NCI-H1930 (cell line): ENCODE measurements at places on chromosomes 16 and 17.

DNA sequence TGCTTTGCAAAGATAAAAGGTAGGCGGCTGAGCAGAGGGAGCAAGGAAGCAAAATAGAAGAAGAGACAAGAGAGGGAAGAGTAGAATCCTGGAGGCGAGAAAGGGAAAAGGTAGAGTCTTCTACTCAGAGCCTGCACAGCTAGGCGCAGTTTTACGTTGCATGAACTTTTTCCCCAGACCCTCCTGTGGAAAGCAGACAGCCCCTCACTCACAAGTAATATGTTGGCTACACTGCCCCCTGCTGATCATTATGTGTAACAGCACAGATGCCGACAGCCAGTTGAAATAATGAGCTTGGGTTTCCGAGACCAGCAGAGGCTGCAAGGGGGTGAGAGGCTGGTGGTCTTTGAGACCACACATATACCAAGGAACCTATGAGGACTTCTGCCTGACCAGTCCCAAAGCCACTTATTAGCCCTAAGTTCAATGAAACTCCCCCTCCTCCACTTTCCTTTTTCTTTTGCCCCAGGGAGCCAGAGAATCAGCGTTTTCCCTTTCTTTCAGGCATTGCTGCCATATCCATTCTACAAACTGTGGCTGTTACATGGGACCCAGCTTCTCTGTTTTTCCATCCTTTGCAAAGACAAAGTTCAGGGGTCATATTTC lies 22.5 kb upstream of the CMTR2 start:
- no peak for DNase-seq

DNA sequence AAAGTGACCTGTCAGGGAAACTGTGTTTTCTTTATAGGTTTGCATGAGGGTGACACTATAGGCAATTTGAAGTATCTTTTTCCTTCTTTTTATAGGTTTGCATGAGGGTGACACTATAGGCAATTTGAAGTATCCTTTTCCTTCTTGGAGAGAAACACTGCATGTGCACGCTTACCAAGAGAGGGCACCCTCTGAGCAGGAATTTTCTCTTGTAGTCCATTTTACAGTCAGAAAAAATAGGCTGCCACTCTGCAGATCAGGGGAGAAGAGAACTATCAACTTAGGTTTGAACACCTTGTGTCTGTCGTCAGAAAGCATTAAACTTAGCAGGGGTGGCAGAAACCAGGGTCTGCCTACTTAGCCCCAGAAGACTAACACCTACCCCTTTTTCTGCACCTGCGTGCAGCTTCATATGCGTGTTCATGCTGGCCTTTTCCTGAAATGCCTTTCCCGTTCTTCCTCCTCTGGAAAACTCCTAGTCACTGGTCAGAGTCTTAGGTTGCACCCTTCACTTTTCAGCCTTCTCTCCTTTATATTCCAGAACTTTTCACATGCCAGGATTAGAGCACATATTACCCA lies 16.4 kb upstream of the SMIM36 start:
- DNase-seq, result no peak

DNA sequence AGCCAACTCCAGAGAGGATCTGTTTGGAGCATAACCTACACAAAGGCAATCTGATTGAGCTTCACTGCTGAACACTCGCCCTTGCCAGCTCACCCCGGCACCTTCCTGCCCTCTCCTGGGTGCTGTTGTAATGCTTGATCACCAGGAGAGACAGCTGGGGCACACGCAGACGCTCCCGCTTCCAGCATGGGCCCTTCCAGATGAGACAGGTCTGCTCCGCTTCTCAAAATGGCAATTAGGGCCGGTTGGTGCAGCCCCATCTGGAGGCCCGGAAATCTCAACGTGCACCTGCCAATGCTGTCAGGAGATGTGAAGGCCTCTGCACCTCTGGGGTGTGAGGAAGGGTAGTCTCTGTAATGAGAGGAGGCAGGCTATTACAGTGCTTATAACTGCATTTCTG lies 206.1 kb downstream of the ABCC12 start:
- no peak for DNase-seq

DNA sequence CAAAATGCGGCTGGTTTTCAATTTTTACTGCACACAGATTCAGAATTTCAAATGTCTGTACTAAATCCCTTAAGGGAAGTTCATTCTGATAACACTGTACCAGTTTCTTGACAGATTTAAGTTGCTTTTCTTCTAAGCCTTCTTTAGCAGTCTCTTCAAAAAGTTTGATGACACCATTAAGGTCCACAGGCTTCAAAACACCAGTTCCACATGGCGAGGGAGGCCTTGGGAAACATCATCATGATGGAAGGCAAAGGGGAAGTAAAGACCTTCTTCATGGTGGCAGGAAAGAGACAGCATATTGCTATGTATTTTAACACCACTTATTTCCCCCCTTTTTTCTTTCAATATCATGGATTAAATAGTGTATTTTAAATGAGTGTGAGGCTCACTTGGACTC lies 24.5 kb downstream of the NLRC5 start:
- no peak for DNase-seq

- DNase-seq, result no peak
Observed at GRCh38 chr17:57557834-57558681, 187.0 kb downstream of the CCDC182 start.

- DNase-seq, result no peak
Observed at GRCh38 chr16:59046335-59046734, 312.2 kb upstream of the GOT2 start.

- DNase-seq, result no peak
Observed at GRCh38 chr17:55444471-55445441, 23.1 kb upstream of the MMD start.

DNA sequence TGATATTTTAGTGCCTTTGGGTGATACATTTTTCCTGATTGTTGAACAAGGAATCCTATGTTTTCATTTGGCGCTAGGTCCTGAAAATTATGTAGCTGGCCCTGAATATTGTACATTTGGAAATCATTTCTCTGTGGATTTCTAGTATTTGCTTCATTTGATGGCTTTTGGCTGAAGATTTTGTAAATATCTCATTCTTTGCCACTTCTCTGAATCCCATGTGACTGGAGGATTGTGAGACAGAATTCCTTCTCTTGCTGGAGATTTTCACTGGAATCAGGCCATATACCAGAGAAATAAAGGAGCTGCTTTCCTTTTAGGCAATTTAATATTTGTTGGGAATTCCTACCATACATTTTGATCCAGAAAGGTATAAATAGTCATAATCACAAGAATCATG lies 8.6 kb downstream of the KRT28 start:
- no peak for DNase-seq

GRCh38 chr17:6959700-6960099 lies 36.1 kb upstream of the ALOX12 start:
- no peak for DNase-seq
